ENCODE measurements at places on chromosomes 5 and 9. TPM values are rescaled to one million over a fixed set of nuclear protein-coding genes. Genes with fewer than 3 reads are reported as not detected.

- no peaks in the 10 kb centered on the region for H3K27me3 ChIP-seq
- peaks cover 4% of the 10 kb centered on the region for H3K36me3 ChIP-seq
- H3K27ac ChIP-seq: peak overlapping the region; percentile 97
- DNase-seq: peak; percentile 80
- peak overlapping the region; percentile 89 for H3K4me3 ChIP-seq
Measured at GRCh38 chr9:71795097-71795813, 26.9 kb upstream of the CEMIP2 start.

- H3K4me1 ChIP-seq: peaks cover 8% of the 10 kb centered on the region
- no peaks in the 10 kb centered on the region for H3K36me3 ChIP-seq
- no peak overlapping the region for H3K27ac ChIP-seq
Measured at GRCh38 chr9:19283072-19283710, 52.7 kb downstream of the DENND4C start.

- DNase-seq: no peak
- no peaks in the 10 kb centered on the region for H3K4me1 ChIP-seq
- no peak overlapping the region for H3K4me3 ChIP-seq
- H3K36me3 ChIP-seq: peaks cover 17% of the 10 kb centered on the region
- no peak overlapping the region for H3K27ac ChIP-seq
- no peaks in the 10 kb centered on the region for H3K27me3 ChIP-seq
Measured at GRCh38 chr5:57304931-57305330, 131.1 kb downstream of the GPBP1 start.

- no peak for DNase-seq
- H3K36me3 ChIP-seq: no peaks in the 10 kb centered on the region
- peaks cover 18% of the 10 kb centered on the region for H3K4me1 ChIP-seq
- H3K27me3 ChIP-seq: no peaks in the 10 kb centered on the region
Measured at GRCh38 chr9:93674580-93675335, 98.4 kb downstream of the PHF2 start.

DNA sequence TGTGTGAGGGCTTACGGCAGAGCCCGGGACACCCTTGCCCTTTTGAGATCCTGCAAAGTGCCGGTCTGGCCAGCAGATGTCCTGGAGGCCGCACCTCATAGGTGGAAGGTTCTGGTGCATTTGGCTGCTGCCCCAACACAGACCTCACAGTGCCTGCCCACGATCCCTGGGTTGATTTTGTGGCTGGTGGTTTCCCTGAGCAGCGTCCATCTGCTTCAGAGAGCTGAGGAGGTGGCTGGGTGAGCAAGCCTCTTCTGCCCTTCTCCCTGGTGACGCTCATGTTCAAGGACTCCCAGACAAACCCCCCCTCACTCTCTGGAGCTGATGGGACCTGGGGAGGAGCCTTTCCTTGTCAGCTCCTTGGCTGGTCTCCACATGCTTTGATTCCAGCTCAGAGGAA, 18.9 kb downstream of the BNIP1 start:
- peaks cover 10% of the 10 kb centered on the region for H3K36me3 ChIP-seq
- no peak overlapping the region for H3K4me3 ChIP-seq

GRCh38 chr9:113541019-113541900, 77.7 kb downstream of the RGS3 start:
- no peak overlapping the region for H3K27ac ChIP-seq
- H3K27me3 ChIP-seq: no peaks in the 10 kb centered on the region
- no peaks in the 10 kb centered on the region for H3K4me1 ChIP-seq
- no peak for DNase-seq
- H3K36me3 ChIP-seq: no peaks in the 10 kb centered on the region

DNA sequence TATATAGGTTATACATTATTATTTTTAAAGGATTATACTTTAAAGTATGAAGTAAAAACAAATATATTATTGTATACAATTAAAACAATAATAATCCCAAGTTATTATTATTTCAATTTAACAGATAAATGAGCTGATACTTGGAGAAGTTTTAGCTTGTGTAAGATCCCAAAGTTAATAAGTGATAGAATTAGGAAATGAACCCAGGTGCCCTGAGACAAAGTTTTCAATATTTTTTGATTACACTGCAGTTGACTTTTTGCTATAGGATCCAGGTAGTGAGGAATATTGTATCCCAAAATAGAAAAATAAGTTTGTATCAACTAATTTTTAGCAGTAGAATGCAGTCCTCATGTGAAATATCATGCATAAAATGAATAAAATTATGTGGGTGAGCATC, 543.2 kb upstream of the ZNF608 start:
- H3K4me1 ChIP-seq: peaks cover 9% of the 10 kb centered on the region
- DNase-seq: no peak
- H3K27me3 ChIP-seq: no peaks in the 10 kb centered on the region
- no peak overlapping the region for H3K27ac ChIP-seq

DNA sequence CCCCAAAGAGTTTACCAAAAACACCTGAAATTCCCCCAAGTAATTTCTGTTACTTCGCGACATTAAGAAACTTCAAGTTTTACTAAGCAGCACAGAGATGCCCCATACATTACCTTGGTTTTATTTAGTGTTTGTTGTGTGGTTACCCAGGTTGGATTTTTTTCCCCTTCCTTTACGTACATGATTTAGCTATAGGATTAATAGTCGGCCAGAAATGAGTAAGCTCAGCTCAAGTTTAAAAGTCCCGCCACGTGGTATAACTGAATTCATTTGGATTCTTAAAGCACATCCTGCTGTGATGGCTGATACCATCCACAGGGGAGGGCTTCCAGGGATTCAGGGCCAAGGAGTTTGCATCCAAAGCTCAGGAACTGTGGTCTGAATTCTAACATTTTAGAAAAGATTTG, 75.9 kb downstream of the DAP start:
- H3K27me3 ChIP-seq: no peaks in the 10 kb centered on the region
- peaks cover 2% of the 10 kb centered on the region for H3K4me1 ChIP-seq
- no peak for DNase-seq
- H3K4me3 ChIP-seq: no peak overlapping the region
- H3K27ac ChIP-seq: no peak overlapping the region

DNA sequence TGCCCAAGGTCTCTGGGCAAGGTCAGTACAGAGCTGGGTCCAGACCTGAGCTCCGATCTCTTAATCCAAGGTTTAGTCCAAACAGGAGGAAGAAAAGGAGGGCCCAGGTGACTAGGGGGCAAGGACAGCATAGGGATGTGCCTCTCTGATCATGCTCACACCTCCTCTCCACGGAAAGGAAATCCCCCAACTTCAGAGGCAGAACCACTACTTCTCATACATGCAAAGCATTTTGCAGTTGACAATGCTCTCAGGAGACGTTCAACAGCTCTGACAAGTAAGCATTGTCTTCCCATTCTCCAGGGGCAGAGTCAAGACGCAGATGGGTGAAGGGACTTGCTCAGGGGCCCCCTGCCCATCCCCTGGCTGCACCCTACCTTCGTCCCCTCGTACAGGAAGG, 8.7 kb upstream of the CORO2A start:
- H3K27ac ChIP-seq: peak overlapping the region; percentile 50
- no peaks in the 10 kb centered on the region for H3K36me3 ChIP-seq
- DNase-seq: no peak
- no peaks in the 10 kb centered on the region for H3K27me3 ChIP-seq

- H3K36me3 ChIP-seq: peaks cover 62% of the 10 kb centered on the region
- peak overlapping the region; percentile 26 for H3K4me3 ChIP-seq
- H3K27ac ChIP-seq: no peak overlapping the region
Measured at GRCh38 chr5:97194366-97194765, 11.3 kb upstream of the RIOK2 start.

DNA sequence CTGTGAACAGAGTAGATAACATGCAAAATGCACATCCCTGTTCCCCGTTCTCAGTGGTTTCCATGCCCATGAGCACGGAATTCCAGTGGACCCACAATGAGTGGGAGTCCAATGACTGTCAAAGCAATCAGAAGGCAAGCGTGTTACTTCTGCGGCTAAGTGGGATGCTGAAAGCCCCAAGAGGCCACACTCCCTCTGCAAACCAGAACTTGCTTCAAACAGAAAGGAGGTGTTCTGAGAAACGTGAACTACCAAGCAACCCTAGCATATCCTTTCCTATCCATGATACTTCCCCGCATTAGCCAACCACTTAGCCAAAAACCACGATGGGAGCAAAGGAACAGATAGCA, 21.7 kb upstream of the MVB12B start:
- H3K36me3 ChIP-seq: no peaks in the 10 kb centered on the region
- DNase-seq: no peak
- no peaks in the 10 kb centered on the region for H3K27me3 ChIP-seq

DNA sequence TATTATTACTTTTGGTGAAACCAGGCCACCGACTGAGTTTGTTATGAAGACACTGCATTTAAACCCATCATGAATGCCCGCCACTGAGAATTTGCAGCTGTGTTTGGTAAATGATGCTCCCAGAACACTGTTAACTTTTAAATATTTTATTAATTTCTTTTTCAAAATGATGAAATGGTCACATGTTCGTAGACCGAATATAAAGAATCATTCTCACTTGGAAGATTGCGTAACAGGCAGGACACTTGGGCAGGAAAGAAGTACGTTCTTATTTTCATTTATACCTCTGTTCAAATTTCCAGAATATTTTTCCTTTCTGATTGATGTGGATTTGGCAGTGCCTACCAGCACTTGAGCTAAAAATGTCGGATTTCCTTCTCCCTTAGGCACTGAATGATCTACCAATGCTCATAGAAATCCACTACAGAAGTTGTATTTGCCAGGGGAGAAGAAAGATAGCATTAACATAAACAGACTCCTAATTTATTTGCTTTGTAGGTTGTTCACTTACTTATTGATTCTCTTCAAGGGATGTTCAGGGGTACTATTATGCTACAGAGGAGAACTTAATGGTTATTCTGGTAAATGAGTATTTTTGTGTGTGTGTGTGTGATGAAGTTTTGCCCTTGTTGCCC, 13.8 kb downstream of the CYFIP2 start:
- peaks cover 6% of the 10 kb centered on the region for H3K36me3 ChIP-seq
- H3K27ac ChIP-seq: no peak overlapping the region
- no peaks in the 10 kb centered on the region for H3K27me3 ChIP-seq
- DNase-seq: no peak
- H3K4me3 ChIP-seq: no peak overlapping the region

GRCh38 chr5:82419559-82420332, 141.6 kb upstream of the RPS23 start:
- no peaks in the 10 kb centered on the region for H3K4me1 ChIP-seq
- no peak overlapping the region for H3K27ac ChIP-seq
- no peaks in the 10 kb centered on the region for H3K27me3 ChIP-seq

GRCh38 chr9:115204904-115205453, 87.0 kb upstream of the TNC start:
- no peak overlapping the region for H3K4me3 ChIP-seq
- no peaks in the 10 kb centered on the region for H3K36me3 ChIP-seq
- H3K4me1 ChIP-seq: no peaks in the 10 kb centered on the region
- no peak overlapping the region for H3K27ac ChIP-seq

DNA sequence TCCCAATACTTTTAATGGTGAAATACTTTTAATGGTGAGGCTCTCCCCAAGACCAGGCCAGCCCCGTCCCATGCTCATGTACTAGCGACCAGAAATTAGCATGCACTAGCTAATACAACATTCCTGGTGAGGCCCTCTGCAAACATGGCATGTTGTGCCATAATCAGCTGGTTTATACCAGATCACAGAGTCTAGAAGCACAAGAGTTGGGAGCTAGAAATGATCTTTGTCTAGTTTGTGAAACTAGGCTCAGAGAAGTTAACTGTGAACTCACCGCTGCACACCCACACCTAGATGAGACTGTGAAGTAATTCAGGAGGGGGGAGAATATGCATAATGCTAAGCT, 37.4 kb downstream of the MTMR12 start:
- H3K27ac ChIP-seq: peak overlapping the region; percentile 93
- DNase-seq: no peak
- H3K4me3 ChIP-seq: no peak overlapping the region
- H3K36me3 ChIP-seq: peaks cover 28% of the 10 kb centered on the region
- H3K4me1 ChIP-seq: peaks cover 37% of the 10 kb centered on the region
- H3K27me3 ChIP-seq: no peaks in the 10 kb centered on the region

GRCh38 chr9:126306071-126306647, 20.5 kb upstream of the MVB12B start:
- no peak overlapping the region for H3K4me3 ChIP-seq
- no peaks in the 10 kb centered on the region for H3K27me3 ChIP-seq
- H3K36me3 ChIP-seq: no peaks in the 10 kb centered on the region
- no peak for DNase-seq

DNA sequence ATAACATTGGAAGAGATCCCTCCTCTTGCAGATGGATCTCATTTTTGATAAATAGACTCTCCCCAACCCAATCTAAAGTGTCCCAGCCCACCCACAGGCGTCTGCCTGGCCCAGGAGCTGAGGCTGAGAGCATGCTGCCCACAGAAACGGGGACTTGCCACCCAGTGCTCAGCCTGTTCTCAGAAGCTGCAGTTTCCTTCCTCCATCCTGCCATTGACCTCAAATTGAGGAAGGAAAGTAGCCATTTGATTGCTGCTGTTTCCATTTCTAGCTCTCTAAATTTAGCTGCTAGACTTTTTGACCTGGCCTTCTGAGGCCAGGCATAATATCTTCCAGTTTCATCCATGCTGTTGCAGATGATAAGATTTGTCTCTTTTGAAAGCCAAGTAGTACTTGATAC, 31.1 kb upstream of the FRMD3 start:
- no peaks in the 10 kb centered on the region for H3K4me1 ChIP-seq
- no peak overlapping the region for H3K27ac ChIP-seq
- no peaks in the 10 kb centered on the region for H3K36me3 ChIP-seq
- no peak for DNase-seq

- H3K4me3 ChIP-seq: no peak overlapping the region
- H3K27ac ChIP-seq: no peak overlapping the region
- H3K4me1 ChIP-seq: peaks cover 4% of the 10 kb centered on the region
- no peak for DNase-seq
- H3K27me3 ChIP-seq: no peaks in the 10 kb centered on the region
Measured at GRCh38 chr5:75701856-75702255, 15.4 kb downstream of the POC5 start.

GRCh38 chr9:125088752-125089151, 54.6 kb downstream of the SCAI start:
- H3K36me3 ChIP-seq: peaks cover 2% of the 10 kb centered on the region
- no peaks in the 10 kb centered on the region for H3K27me3 ChIP-seq
- peaks cover 33% of the 10 kb centered on the region for H3K4me1 ChIP-seq
- no peak overlapping the region for H3K27ac ChIP-seq
- no peak overlapping the region for H3K4me3 ChIP-seq

GRCh38 chr5:149268928-149269557, 2.6 kb upstream of the AFAP1L1 start:
- peaks cover 14% of the 10 kb centered on the region for H3K36me3 ChIP-seq
- H3K27me3 ChIP-seq: peaks cover 47% of the 10 kb centered on the region
- H3K27ac ChIP-seq: no peak overlapping the region
- H3K4me3 ChIP-seq: no peak overlapping the region
- no peak for DNase-seq

GRCh38 chr5:99060306-99061261, 131.8 kb upstream of the CHD1 start:
- peaks cover 7% of the 10 kb centered on the region for H3K27me3 ChIP-seq
- H3K36me3 ChIP-seq: no peaks in the 10 kb centered on the region
- peak overlapping the region; percentile 64 for H3K4me3 ChIP-seq
- DNase-seq: peak; percentile 79
- peaks cover 40% of the 10 kb centered on the region for H3K4me1 ChIP-seq

- H3K27ac ChIP-seq: no peak overlapping the region
- DNase-seq: no peak
- H3K36me3 ChIP-seq: no peaks in the 10 kb centered on the region
- H3K4me1 ChIP-seq: no peaks in the 10 kb centered on the region
Measured at GRCh38 chr5:137055271-137055872, 443.8 kb downstream of the SPOCK1 start.

FOXD4L4 gene
- polyA plus RNA-seq: not detected

GLRA1 gene
- not detected for polyA plus RNA-seq

TRIM23 gene
- 17.0 TPM for polyA plus RNA-seq

HSPA5 gene
- polyA plus RNA-seq: 115 TPM

C5orf52 gene
- polyA plus RNA-seq: not detected

STPG3 gene
- polyA plus RNA-seq: not detected

PHYKPL gene
- 42.4 TPM for polyA plus RNA-seq

PAX5 gene
- 58.3 TPM for polyA plus RNA-seq

GNAQ gene
- polyA plus RNA-seq: 0.26 TPM

SNX30 gene
- polyA plus RNA-seq: 1.6 TPM

SLC45A2 gene
- polyA plus RNA-seq: not detected

PCDHA5 gene
- not detected for polyA plus RNA-seq

All from naive B cell (primary cell).